Fibroblast of gingiva (primary cell): ENCODE measurements at places on chromosomes 5 and 9.

DNA sequence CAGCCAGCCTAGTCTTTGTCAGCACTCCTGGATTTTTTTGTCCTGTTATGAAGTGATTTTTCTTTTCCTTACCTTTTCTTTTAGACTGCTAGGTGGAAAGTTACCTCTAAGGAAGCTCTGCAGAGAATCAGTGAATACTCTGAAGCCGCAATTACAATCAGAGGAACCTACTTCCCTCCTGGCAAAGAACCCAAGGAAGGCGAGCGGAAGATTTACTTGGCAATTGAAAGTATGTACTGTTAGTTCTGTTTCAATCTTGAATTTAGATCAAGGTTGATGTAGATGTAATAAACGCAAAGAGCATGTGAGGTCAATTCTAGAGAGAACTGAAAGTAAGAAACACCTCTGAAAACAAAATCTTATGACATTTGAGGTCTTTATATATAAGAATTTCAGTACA is 27.0 kb upstream of the C5orf24 start:
- no peak for DNase-seq

DNA sequence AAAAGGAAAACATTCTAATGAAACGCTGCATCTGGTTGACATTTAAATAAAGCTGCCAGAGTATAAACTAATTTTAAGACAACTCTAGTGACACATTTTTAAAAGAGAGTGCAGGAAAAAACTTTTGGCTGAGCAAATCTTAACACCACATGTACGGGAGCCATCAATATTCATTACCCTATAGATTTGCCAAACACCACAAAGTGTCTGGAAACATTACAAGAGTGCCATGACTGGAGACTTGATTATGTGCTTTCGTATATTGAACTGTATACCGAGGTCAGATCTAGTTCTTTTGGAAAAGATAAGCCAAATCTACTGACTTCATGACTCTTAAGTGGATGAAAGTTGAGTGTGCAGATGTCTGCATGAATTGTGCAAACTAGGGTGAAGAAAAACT is 10.6 kb upstream of the DMRT2 start:
- no peak for DNase-seq

- DNase-seq, result no peak
These were observed 265.0 kb downstream of the GOLPH3 start for GRCh38 chr5:31909073-31909472.

- DNase-seq, result no peak
These were observed 2.5 kb downstream of the BARHL1 start for GRCh38 chr9:132584601-132585560.

DNA sequence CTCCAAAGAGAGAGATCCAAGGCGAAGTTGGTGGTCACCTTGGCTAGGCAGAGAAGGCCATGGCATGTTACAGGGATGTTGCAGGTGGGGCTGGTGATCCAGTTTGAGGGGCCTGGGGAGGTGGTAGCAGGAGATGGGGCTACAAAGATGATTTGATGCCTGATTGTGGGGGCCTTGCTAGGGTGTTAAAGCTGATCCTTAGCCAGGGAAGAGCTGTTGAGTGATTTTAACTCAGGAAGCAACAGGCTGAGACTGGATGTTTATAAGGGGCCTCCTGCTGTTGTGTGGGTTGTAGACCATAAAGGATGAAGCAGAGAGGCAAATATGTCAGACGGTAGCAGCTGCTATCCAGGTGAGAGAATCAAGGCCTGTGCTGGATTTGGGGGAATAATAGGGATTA is 19.0 kb upstream of the SMAD5 start:
- no peak for DNase-seq

- no peak for DNase-seq
These were observed 12.9 kb downstream of the HAVCR1 start for GRCh38 chr5:157046041-157046440.

GRCh38 chr5:149156435-149157083 is 15.3 kb downstream of the ABLIM3 start:
- no peak for DNase-seq
